ENCODE measurements at places on chromosomes 13 and 19.

DNA sequence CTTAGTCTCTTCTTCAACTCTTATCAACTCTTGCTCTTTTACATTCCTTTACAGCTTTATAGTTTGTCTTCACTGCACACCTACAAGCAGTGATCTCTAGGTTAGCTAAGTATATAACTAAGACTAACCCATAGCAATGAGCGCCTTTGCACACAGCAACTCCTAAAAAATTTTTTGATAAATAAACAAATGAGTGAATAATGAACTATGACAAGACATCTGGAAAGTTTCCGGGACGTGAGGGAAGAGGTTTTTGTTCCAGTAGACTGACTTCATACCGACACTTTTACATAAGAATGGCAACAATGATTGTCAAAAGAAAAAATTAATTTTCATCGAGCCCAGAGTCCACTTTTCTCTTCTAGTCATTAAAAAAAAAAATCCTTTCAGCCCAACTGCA lies 98.3 kb downstream of the ELF1 start:
- DNase-seq: no peak

DNA sequence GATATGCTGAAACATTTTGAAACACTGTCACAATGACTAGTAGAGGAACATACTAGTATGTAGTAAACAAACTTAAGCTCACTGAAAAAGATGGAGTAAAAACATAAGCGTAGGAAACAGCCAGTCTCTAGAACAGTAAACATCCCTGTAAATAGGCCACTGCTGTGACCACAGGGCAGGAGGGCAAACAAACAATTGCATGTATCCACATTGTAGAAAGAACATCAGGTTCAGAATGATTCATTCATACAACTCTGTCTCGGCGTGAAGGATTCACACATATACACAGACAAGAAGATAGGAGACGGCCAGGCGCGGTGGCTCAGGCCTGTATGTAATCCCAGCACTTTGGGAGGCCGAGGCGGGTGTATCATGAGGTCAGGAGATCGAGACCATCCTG lies 390.1 kb downstream of the IRS2 start:
- DNase-seq: no peak

DNA sequence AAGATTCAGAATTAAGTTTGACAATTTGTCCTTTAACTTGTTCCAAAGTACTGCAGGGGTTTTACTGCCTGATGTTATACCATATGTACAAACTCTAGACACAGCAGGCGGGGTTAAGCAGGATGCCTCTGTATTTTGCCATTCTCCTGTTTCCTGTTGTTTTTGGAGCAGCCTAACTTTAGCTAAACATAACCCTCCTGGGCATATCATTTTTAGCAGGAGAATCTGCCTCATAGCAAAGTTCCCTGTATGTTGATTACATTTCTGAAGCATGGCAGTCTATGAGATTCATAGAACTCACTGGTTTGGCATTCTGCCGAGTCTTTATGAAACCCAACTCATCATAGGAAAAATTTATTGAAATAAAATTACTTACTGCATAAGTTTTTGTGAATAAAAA lies 5.2 kb downstream of the LHFPL6 start:
- DNase-seq: no peak

DNA sequence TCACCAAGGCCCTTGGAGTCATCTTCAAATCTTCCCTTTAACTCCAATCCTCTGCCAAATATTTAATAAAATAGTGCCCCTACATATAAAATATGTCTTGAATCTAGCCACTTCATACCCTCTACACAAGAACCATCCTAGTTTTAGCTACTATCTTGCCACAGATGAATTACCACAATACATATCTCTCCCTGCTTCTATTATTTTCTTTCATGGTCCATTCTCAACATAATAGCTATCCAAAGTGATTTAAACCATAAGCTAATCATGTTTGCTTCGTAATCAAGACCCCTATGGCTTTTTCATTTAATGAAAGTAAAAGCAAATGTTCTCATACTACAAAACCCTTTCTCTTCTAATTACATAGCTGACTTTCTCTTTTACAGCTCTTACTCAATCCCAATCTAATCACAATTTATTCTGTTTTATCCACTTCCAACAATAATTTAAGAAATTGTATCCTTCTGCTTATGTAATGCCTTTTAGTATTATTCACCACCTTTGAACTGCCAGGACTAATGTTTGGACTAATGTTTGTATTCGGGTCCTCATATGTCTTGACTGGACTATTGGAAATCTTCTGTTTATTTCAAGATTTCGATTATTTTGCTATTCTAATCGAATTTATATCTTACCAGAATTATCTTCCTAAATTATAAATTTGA lies 412.0 kb downstream of the SLITRK1 start:
- DNase-seq: no peak

DNA sequence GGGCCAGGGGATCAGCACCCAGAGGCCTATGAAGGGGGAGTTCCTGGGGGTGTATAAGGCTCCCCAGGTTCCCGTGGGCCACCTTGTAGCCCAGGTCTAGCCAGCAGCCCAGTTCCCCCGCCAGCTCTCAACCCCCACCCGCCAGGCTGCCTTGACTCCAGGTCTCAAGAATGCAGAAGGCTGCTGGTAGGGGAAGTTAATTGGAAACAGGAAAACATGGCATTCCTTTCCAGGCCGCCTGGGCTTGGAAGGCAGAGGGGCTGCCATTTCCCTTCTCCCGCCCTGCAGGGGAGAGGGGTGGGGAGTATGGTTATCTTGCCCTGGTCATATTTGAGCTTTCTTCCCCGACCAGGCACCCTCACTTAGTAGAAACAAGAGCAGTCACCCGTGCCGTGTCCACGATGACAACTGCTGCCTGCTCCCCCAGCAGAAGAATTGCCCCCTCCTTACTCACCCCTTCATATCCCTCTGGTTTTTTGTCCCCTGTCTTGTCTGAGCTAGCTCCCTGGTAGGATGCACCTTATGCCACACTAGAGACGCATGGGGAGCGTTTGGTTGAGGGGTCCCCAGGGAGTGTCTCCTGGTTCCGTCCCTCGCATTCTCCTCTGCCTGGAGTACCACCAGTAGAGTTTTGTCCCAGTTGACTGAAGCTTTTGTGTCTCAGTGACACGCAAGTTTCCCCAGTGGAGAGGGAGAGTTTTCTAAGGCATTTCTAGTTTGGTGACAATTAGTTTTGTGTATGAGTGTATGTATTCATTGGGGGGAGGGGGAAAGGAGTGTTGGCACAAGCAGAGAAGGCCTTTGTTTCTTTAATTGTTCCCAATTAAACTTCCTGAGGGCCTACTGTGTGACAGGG lies 4.5 kb downstream of the BICRA start:
- no peak for DNase-seq

DNA sequence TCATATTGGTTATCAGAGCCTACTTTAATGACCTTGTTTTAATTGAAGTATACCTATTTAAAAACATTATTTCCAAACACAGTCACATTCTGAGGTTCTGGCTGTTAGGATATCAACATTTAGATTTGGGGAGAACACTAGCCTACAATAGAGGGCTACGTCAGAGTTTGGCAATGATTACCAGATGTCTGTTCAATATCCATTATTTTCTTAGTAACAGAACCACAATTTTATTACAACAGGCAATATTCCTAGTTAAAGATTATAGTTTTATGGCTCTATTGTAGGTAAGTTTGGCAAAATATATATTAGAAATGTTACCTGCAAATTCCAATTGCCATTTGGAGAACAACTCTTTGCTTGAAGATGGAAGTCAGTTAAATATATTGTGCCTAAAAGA lies 1163.1 kb upstream of the MIR17HG start:
- DNase-seq: no peak

- no peak for DNase-seq
Observed at GRCh38 chr13:83151308-83151660, 731.0 kb downstream of the SLITRK1 start.

- DNase-seq: no peak
Observed at GRCh38 chr19:56351208-56351607, 36.6 kb upstream of the ZSCAN5A start.

DNA sequence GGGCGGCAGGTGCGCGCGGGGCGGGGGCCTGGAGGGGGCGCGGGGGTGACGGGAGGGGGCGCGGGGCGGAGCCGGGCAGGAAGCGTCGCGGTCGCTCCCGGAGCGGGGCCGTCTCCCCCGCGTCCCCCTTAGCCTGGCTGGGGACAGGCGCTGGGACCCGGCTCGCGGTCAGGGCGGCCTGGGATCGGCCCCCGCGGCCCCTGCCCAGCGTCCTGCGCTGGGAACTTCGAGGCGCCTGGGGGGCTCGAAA lies 74.7 kb upstream of the MCF2L start:
- no peak for DNase-seq

DNA sequence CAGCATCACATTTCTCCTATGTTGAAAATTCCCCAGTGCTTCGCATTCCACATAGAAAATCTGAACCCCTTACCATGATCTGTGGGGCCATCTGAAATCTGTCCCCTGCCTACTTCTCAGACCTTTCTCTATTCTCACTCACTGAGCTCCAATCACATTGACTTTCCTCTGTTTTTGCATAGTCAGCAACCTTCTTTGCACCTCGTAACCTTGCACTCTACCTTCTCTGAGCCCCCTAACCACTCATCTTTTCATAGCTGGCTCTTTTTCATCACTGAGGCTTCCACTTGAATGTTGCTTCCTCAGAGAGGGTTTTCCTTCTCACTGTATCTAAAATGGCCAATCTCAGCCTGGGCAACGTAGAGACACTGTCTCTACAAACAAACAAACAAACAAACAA lies 286.3 kb downstream of the GPC5 start:
- DNase-seq: no peak

- no peak for DNase-seq
Observed at GRCh38 chr13:50071379-50071778, 56.1 kb downstream of the KCNRG start.

GRCh38 chr13:106455190-106455589 lies 80.3 kb downstream of the EFNB2 start:
- no peak for DNase-seq

- no peak for DNase-seq
Observed at GRCh38 chr13:26946684-26947343, 186.2 kb upstream of the GPR12 start.

DNA sequence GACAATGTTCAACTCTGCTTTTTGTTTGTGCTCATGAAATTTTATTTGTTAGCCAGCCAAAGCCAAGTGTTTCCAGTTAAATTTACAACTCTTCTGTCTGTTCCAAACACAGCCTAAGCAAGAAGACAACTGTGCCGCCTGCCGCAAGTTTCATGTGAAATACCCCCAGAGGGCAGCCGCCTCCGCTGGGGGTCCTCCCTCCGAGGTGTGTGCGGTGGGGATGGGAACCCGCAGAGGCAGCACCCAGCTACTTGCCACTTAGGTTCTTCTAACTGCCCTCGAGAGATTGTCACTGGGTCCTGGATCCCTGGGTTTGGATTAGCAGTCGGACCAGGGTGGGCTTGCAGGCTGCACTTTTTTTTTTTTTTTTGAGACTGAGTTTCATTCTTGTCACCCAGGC lies 28.5 kb downstream of the ATP11A start:
- DNase-seq: peak; percentile 70

DNA sequence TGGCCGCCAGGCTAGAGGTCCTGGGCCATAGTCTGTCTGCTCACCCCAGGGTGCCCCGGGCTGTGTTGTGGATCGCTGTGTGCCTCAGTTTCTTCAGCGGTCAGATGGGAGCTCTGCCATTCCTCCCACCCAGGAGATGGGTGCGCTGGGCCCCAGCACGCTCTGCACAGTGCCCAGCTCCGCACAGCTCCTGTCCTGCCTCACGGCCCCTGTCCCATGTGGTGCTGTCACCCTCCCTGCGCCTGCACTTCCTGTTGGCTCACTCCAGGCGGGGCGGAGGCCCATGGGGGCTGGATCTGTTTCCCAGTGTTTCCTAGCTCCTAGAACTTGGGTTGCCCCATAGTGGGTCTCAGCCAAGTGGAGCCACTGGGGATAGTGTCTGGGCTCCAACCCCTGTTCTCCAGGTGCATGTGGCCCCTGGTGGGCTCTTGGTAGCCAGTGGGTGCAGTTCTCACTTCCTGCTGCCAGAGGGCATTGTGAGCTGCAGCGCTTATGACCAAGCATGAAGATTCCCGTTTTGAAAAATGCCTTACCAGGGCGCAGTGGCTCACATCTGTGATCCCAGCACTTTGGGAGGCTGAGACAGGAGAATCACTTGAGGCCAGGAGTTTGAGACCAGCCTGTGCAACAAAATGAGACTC lies 69.8 kb downstream of the KDM4B start:
- DNase-seq: no peak

- DNase-seq: no peak
Observed at GRCh38 chr19:18432275-18433014, 5.5 kb downstream of the ISYNA1 start.

DNA sequence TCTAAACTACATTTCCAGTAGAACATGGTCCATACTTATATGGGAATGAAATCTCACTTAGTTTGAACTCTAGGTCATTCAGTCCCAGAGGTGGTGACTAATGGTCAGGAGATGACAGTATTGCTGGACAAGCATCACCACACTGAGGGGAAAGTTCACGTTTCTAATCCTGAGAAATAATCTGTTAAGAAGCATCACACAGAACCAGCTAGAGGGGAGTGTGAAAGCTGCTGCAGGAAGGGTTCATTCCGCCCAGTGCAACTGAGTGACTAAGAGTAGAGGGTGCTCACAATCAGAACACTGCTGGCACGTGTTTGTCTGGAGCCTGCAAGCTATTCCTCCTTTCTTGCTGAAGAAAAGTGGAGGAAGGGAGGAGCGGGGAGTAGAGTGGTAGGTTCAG lies 2.7 kb downstream of the COL4A1 start:
- no peak for DNase-seq

- DNase-seq: peak; percentile 69
Observed at GRCh38 chr13:23466144-23467002, 32.9 kb upstream of the SACS start.

- DNase-seq: no peak
Observed at GRCh38 chr13:104817271-104817670, 1718.2 kb downstream of the EFNB2 start.

GRCh38 chr19:58560921-58561320 lies 2.5 kb upstream of the UBE2M start:
- DNase-seq: no peak

DNA sequence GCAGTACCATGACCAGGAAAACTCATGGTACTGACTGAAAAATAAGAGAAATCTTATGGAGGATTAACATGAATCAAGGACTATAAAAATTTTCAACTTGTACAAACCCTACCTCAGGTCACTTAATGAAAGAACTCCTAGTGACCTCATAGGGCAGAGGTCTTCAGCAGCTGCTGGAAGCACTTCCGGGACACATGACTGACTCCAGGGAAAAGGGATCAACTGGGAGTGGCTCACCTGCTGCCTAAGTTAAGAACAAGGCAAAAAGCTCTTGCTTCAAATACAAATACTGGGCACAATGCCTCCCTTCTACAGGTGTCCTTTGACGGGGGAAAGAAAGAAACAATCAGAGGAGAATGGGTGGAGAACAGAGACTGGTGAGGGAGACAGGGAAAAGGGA lies 18.6 kb downstream of the DOCK9 start:
- no peak for DNase-seq

GRCh38 chr13:113291129-113291528 lies 5.9 kb upstream of the LAMP1 start:
- no peak for DNase-seq

GRCh38 chr13:110168999-110169933 lies 137.7 kb downstream of the COL4A1 start:
- DNase-seq: no peak

- DNase-seq: no peak
Observed at GRCh38 chr13:34678154-34678553, 263.9 kb upstream of the NBEA start.

Data from posterior cingulate gyrus (tissue), 11 donors.